ENCODE measurements at places on chromosomes 1 and 21.

DNA sequence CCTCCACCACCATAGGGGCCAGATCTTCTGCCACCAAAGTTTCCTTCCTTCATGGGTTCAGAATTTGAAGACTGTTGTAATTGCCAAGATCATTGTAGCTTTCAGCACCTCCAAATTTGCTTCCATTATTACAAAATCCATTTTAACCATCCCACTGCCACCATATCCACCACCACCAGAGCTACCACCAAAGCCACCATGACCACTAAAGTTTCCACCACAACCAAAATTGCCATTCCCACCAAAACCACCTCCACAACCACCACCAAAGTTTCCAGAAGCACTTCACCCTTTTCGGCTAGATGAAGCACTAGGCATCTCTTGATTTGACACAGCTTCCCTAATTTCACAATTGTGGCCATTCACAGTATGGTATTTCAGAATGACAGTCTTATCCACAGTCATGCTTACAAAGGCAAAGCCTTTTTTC is 45.2 kb downstream of the SLC30A7 start:
- DNase-seq = no peak

- no peak for DNase-seq
These were observed 89.5 kb downstream of the DENND1B start for GRCh38 chr1:197685785-197686184.

- no peak for DNase-seq
These were observed 92.9 kb upstream of the IVNS1ABP start for GRCh38 chr1:185409763-185410528.

- no peak for DNase-seq
These were observed at the start of gene SLAMF7 for GRCh38 chr1:160739098-160739511. TSS of gene SLAMF7 (plus strand) at chr1:160739247. CDS start at chr1:160739302, 55 bp downstream.

- DNase-seq = no peak
These were observed 123.8 kb downstream of the PLXNA2 start for GRCh38 chr1:208120431-208120790.

DNA sequence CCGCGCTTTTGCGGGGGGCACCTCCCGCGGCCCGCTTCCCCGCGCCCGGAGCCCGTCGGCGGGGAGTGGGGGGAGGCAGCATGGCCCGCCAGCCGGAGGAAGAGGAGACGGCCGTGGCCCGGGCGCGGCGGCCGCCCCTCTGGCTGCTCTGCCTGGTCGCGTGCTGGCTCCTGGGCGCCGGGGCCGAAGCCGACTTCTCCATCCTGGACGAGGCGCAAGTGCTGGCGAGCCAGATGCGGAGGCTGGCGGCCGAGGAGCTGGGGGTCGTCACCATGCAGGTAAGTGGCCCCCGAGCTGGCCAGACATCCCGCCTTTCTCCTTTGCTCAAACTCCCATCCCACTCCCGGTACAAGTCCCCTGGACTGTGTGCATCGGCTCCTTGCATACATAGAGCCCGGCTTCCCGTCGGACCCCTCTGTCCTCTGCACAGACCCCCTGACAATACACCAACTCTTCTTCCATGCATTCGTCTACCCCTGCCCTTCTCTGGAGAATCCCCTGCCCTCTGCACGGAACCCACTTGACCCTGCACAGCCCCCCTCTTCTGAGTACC is 812 bp downstream of the CACHD1 start:
- DNase-seq = no peak

All from CD8-positive, alpha-beta T cell (primary cell).